Stimulated activated CD8-positive, alpha-beta memory T cell treated with anti-CD3 and anti-CD28 coated beads, Interleukin-4, amount 100 ng/mL, for 48 hours (primary cell): ENCODE measurements at places on chromosomes 2 and 18.

DNA sequence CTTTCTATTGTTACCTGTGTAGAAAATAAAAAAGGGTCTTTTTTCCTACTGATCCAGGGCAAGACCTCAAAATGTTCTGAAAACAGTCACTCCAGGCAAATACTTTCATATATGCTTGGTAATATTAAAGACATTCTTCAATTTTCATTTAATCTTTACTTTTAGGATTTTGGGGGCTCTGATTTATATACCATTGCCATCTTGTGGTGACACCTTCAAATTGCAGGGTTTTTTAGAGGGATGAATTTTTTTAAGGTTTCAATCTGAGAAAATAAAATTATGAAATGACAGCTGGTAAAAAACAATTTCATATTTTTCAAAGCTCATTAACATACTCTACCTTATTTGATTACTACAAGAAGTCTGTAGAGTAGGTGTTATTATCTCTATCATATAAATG is 26.8 kb downstream of the MAPK4 start:
- no peak for DNase-seq

- no peak for DNase-seq
Observed at GRCh38 chr18:10089881-10090280, 176.1 kb downstream of the VAPA start.

DNA sequence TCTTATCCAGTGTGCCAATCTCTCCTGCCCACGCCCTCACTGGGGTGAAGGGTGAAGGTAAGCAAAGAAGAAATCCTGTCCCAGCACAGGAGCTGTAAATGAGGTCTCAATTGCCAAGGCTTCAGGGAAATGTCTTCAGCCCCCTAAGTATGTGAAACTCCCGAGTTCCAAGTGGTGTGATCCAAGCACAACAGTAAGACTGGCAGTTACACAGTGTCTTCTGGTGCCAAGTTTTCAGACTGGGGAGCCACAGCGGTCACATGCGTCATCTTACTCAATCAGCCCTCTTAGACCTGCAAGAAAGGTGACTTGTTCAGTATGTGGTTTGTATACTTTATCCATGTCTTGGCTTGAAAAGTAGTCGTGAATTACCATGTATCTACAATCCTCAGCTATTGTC is 55.0 kb upstream of the SPRED2 start:
- DNase-seq, result no peak

GRCh38 chr2:59806486-59806885 is 747.0 kb downstream of the BCL11A start:
- DNase-seq, result no peak

DNA sequence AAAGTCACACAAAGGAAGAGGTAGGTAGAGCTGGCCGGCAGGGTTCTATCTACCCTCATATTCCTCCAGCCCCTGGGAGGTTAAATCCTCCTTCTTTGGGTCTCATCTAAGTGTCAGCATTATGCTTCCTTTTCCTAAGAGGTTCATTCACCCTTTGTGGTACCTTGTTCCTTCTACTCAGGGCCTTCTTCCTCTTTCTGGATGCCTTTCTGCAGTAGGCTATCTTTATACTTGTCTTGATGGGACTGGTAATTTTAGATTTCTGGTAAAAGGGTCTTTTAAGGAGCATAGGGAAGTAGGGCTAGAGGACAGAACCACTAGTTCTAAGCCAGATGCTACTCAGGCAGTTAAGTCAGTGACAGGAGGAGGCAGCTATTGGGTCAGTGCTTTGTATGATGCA is 13.7 kb upstream of the TNP1 start:
- no peak for DNase-seq

GRCh38 chr2:224059178-224059577 is 20.1 kb upstream of the SERPINE2 start:
- DNase-seq, result no peak
